ENCODE measurements at places on chromosomes 12 and 14. TPM values are rescaled to one million over a fixed set of nuclear protein-coding genes. Genes with fewer than 3 reads are reported as not detected.

DNA sequence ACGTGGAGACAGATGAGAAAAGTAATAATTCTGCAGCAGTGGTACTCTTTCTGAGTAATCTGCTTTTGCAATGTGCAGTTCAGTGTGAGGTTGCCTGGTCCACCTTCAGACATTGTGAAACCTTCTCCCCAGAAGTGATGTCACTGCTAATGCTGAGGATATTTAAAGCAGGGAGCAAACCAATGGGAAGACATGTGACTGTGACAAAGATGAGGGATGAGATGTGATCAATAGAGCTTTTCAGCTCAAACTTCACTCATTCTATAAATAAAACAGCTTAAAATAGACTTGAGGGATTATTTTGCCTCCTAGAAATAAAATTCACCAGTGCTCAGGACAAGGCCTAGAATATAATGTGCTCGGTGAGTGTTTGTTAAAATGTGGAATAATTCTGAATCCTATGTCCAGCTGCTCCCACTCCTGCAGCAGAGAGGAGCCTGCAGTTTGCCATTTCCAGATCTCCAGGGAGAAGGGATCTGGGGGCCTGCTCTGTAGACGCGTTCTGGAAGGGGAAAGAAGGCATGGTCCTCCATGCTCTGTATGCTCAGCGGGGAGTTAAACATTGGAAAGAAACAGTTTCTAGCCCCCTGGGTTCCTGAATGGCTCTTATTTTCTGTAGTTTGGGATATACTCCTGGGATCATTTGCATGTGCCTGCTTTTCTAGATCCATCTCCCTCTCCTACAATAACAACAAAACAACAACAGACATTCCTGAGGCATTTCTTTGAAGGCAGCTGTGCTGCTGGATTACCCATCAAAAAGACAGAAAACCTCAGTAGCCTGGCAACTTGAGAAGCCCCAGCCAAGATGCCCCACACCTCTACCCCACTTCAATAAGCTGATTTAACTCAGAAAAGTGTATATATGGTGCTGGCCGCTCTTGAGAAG lies 8.9 kb downstream of the SLC7A8 start:
- no peak for DNase-seq

- no peak for DNase-seq
These were observed 245.7 kb upstream of the MDGA2 start for GRCh38 chr14:47921133-47921532.

- DNase-seq, result no peak
These were observed 1.3 kb downstream of the VASH1 start for GRCh38 chr14:76762411-76763095.

GRCh38 chr14:36508418-36509068 lies 11.5 kb downstream of the NKX2-1 start:
- no peak for DNase-seq

DNA sequence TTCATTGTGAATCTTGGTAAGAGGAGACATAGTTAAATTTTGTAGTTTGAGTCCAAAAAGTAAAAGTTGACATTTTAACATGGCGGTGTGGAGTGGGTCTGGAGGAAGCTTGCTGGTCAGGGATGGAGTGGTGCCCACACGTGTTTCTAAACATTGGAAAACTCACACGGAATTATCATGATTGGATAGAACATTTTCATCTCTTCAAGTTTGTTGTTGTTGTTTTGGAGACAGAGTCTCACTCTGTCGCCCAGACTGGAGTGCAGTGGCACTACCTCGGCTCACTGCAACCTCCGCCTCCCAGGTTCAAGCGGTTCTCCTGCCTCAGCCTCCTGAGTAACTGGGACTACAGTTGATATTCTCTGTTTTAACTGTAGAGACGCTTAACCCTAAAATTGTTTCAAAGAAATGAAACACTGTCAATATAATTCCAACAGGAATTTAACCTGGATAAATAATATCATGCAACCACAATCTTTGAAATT lies 502 bp upstream of the MBIP start:
- no peak for DNase-seq

DNA sequence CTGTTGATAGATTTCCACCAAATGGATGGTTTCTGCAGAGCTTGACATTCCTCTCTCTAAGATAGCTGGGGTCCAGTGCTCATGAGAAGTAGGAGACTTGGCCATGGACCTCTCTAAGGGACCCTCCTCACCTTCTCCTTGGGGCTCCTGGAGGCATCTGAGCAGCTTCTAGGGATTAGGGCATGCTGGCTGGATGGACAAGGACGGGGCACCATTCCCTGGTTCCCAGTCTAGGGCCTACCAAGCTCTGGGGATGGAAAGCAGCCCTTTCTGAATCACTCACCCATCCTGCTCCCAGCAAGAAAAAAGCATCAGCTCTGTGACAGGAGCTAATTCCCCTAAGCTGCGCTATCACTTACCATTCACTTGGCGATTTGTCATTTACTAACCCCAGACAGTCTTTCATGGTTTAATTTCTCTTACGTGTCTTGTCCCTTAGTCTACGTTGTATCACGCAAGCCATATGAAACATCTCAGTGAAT lies 39.5 kb downstream of the VWF start:
- DNase-seq, result no peak

GRCh38 chr14:55891692-55892091 lies 226.5 kb upstream of the PELI2 start:
- no peak for DNase-seq

DNA sequence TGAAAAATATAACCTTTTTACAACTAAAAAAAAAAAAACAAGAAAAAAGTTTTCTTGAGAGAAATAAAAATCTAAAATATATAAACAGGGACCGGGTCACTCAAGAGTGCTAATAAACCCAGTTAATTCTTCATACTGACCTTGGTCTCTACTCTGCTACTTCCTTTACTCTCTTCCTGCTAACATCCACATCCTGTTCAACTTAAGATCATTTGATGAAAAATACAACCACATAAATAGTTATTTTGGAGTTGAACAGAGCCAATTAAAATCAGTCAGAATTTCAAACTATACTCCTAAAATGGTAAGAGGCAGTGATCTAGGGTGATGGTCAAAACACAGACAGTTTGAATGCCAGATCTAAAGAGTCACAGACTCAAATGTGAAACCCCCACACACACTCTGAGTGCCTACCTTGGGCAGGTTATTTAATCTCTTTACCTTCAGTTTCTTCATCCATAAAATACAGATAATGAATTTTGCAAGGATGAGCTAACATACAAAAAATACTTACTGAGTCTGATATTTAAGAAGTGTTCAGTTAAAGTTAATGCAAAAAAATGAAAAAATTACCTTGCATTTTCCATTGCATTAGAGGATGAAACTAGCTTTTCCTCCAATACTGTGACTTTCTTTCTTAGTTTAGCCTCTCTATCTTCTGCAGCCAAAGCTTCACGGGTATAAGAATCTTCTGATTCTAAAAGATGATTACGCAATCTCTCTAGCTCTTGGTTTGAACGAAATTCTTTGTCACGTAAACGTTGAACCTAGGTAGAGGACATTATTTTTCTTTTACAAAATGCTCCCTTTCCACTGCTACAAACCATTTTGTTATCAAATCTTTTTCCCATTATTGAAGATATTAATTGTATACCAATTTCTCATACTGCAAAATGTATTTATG lies 40.9 kb downstream of the TRIP11 start:
- no peak for DNase-seq

DNA sequence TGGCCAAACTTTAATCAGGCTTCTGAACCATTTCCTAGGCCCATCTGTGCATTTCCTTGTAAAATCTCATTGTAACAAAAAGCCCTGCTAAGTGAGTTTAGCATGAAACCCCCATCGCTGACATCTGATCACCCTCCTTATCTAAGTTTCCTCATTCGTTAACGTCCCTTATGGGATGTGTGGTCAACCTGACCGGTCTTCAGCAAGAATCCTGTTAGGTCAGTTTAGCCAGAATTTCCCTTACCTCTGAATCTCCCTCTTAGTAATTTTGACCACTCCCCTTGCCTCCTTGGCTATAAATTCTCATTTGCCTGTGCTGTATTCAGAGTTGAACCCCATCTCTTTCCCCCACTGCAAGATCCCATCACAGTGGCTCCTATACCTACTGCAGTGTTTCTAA lies 239.3 kb downstream of the RMST start:
- no peak for DNase-seq

DNA sequence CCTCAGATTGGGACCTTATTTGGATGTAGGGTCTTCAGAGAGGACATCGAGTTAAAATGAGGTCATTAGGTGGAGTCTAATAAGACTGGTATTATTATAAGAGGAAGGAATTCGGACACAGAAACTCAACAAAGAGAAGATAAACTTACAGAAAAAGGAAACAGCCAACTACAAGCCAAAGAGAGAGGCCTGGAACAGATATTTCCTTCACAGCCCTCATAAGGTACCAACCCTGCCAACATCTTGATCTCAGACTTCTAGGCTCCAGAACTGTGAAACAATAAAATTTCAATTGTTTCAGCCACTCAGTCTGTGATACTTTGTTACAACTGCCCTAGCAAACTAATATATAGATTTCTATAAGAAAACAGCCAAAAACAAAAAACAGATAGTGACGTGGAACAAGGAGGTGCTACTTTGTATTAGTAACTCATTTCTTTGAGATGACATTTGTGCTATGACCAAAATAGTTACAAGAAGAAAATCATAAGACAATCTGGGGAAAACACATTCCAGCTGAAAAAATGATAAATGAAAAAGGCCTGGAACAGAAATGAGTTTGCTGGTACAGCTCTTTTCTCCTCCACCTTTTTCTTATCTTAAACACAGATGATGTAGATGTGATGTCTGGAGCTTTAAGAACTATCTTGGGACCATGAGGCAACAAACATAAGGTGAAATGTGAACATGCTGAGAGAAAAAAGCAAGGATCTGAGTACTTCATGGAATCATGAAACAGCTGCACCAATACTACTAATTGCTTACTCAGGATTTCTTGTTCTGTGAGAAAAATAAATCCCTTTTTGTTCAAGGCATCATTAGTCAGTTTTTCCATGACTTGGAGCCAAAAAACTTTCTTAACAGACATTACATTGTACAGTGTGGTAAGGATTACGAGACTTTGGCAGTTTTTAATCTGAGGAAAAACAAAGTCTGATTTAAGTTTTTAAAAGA lies 243.2 kb downstream of the ANO6 start:
- no peak for DNase-seq

DNA sequence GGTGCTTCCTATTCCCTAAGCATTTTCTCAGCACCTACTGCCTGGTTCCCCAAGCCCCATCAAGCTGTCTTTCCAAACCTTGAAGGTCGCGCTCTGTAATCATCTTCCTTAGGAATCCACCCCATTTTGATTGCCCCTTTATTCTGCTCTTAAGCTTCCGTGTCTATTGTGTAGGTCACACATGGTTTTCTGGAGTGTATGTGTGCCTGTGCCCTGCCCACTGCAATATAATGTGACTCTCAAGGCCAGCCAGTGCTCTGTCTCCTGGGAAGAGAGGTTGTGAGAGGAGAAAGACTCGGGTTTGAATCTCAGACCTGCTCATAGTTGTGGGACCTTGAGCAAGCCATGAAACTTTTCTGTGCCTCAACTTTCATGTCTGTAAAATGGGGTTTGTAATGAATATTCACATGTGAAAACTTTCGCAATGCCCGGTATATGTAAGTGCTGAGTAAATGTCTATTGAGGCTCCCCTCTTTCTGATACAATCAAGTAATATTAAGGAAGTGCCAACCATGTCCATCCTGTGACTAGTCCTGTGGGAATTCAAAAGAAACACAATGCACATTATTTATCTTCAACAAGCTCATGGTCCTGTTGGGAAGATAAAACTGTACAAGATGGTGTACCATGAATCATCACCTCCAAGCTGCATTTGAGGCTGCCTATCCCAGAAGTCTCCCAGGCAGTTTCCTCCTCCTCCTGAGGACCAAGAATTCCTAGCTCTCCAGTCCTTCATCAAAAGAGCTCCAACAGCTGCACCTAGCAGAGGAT lies 774 bp upstream of the KRT75 start:
- DNase-seq, result no peak

DNA sequence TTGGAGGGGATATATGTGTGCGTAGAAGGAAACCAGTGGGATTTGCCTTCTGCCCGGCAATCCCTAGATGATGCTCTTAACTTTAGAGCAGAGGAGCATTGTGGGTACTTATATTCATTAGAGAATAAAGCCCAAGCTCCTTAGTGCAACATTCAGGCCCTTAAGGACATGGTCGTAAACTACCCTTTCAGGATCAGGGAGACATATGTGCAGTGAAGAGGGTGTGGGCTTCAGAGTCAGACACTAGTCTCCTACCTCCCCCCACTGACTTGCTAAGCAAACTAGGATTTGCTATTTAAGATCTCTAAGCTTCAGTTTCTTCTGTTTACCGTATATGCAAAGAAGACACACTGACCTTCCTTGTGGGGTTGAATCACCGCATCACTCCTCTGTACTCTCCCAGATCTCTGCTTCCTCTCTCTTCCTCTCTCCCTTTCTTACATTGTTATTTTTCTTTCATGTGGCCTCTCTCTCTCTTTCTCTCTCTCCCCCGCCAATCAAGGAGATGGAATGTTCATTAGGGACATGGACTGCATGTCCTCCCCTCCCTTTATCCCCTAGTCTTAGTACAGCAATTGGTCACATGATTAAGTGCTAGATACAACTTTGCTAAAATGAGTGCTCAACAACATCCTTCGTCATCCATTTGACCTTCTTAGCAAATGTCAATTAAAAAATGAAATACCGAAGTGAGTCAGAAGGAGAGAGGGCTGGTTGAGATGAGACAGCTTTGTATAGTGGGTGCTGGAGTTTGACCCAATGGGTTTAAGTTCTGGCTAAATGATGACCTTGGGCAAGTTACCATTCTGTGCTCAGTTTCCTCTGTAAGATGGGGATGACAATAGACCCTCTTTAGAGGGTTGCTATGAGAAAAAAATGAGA lies 91.7 kb downstream of the TMX1 start:
- DNase-seq, result no peak

GRCh38 chr12:93776581-93777018 lies 99.4 kb downstream of the CRADD start:
- no peak for DNase-seq

Gene NTS
- polyA plus RNA-seq, result 10.4 TPM

Gene LPAR5
- polyA plus RNA-seq, result 1.3 TPM

Gene PAH
- 81.3 TPM for polyA plus RNA-seq

Gene PDZRN4
- polyA plus RNA-seq, result 5.0 TPM

Gene B4GALNT3
- 14.1 TPM for polyA plus RNA-seq

Gene GSC
- polyA plus RNA-seq, result not detected

Gene SERPINA9
- not detected for polyA plus RNA-seq

Gene MYO1H
- 1.3 TPM for polyA plus RNA-seq

Gene ANO2
- 5.6 TPM for polyA plus RNA-seq

Gene CD69
- 1.3 TPM for polyA plus RNA-seq

Gene CAPS2
- 10.3 TPM for polyA plus RNA-seq
